Activated gamma-delta T cell treated with anti-CD3 and anti-CD28 coated beads, Interleukin-2, amount 50 U/mL, for 16 hours (primary cell): ENCODE measurements at places on chromosomes 3 and 15.

DNA sequence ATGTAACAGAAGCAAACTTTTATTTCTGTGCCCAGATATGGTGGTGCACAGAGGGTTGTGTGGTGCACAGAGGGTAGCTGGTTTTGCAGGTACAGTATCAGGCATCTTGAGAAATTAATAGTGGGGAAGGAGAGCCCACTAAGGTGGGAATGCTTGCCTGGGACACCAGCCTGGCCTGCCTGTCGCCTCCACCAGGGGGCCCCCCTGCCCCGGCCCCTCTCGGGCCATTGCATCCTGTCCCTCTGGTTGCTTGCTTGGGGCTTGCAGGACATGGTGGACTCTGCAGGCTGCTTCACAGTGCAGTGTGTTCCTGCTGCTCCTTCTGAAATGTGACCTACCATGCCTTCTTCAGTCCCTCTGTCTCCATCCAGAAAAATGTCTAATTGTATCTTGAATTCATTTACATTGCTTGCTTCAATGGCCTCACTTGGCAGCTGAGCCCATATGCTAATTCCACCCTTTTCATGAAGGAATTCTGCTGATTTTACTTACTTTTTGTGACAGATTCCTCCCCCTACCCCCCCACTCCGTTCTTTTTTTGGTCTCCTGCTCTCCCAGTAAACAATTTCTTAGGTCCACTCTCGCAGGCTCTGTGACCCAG is 73.6 kb downstream of the EEFSEC start:
- no peak for DNase-seq

GRCh38 chr15:54014067-54014655 is 35.9 kb downstream of the UNC13C start:
- DNase-seq: no peak

- DNase-seq: no peak
These were observed 68.7 kb downstream of the GSK3B start for GRCh38 chr3:120025520-120025919.

- no peak for DNase-seq
These were observed 49.5 kb downstream of the MYLK start for GRCh38 chr3:123834631-123835030.

- no peak for DNase-seq
These were observed 242.8 kb downstream of the DTWD1 start for GRCh38 chr15:49863431-49864224.

DNA sequence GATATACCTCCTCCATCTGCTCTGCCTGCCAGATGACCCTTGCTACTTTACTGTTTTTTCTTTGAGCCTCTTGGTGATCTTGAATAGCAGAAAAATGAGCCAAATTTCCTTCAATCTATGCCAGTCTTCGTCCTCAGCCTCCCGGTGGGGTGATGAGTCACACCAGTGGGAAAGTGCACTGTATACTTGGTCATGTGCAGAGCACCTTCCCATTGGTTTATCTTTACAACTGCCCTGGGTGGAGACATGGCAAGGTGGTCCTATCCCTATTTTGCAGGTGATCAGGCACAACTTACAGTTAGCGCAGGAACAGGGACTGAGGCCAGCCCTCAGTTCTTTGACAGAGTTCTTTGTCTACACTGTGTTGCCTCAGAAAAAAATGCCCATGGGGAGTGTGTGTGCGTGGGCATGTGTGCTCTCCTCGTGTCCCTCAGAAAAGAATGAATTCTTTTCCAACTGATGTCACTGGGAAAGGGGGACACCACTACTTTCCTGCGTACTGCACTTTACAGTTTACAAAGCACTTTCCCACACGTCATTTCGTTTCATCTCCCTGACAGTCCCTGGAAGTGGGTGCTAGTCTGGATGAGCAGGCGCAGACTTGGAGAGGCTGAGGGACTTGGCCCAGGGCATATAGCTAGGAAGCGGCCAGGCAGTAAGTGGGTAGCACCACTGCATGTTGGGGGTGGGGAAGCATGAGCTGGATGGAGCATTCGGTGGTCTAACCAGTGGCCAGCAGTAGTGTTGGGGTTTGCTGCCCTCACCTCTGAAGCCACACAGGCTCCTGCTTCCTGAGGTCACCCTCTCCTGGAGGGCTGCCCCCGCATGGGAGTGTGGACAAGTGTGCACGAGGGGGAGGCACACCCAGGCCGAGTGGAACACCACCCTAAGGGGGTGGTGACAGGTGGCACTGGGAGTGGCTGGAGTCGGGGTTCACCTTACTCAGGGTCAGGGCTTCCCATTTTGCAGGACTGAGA is 24.1 kb downstream of the SMAD3 start:
- no peak for DNase-seq

GRCh38 chr3:53597136-53597915 is 102.9 kb downstream of the CACNA1D start:
- no peak for DNase-seq
